G401 (cell line): ENCODE measurements at places on chromosomes 4 and X.

- no peak for DNase-seq
These were observed at the start of gene PDGFC for GRCh38 chr4:156971676-156972378. TSS of gene PDGFC (minus strand) at chr4:156971799. CDS start at chr4:156970903, 896 bp downstream.

DNA sequence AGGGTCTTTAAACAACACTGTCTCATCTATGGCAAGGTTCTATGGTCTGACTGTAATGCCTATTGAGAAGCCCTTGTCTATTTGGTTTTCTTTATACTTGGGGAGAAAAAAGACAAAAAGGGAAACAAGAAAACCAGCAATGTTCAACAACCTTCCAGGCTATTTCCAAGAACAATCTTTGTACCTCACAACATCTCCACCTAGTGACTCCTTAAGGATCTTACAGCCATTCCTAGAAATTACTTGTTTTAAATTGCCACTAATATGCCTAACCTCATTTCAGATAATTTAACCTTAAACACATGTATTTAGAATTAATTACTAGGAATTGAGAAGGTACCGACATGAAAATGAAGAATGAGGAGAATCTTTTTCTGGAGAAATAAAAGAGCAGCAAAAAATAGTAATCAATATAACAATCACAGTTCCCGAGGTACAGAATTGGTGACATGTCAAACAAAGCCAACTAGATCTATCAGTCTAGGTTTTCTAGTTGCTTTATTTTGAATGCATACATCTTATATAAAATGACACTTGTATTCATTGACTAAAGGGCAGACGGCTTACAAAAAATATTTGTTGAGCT, 1.6 kb upstream of the RBM46 start:
- DNase-seq: peak; percentile 14

DNA sequence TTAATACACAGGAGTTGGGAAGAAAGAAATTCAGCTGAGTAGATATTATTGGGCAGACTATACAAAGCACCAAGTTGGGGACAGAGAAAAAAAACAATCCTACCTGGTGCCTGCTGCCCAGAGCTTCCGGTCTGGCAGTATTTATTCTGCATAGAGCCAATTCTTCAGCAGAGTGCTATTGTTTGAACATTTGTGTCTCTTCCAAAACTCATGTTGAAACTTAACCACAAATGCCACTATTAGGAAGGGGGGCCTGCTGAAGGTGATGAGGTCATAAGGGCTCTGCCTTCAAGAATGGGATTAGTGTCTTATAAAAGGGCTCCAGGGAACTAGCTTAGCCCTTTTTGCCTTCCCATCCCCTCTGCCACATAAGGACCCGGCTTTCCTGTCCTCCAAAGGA, 136.2 kb downstream of the EVC2 start:
- no peak for DNase-seq

GRCh38 chr4:48340276-48340964, 909 bp upstream of the SLAIN2 start:
- peak; percentile 13 for DNase-seq

GRCh38 chrX:55919367-55920221, 202.0 kb downstream of the RRAGB start:
- no peak for DNase-seq

DNA sequence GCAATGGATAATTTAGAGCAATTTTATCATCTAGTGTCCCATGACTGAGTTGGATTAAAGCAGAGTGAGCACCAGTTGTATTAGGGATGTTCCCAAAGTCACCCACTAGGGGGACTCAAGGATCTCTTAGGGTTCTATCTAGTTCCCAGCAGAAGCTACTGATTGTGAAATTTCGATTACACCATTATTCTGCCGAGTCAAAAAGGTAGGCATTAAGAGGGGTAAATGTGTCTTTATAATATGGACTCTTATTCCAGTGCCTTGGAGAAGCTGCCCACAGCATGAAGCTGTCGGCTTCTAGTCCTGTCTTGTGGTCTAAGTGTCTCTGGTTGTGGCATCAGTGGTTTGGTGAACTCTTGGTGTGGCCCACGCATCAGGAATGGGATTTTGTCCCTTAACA, 53.3 kb downstream of the RGS12 start:
- peak; percentile 85 for DNase-seq

GRCh38 chr4:67918428-67918827, 34.6 kb upstream of the TMPRSS11D start:
- DNase-seq: no peak

- no peak for DNase-seq
These were observed 624.2 kb downstream of the GLUD2 start for GRCh38 chrX:121671649-121672048.

DNA sequence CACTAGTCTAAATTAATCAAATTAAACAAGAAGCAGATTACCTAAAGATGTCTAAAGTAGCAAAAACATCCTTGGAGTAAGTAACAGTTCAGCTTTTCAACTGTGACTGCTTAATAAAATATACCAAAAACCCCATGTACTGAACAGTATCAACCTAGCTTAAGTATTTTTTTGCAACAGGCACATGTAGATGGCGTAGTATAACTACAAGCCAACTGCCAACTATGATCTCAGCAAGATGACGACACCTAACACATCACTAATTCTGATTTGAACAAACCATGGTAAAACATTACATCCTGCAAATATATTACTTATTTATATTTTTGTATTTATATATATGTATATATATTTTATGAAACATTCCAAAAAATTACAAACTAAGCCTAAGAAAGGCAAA, 24.5 kb downstream of the DHX15 start:
- no peak for DNase-seq

DNA sequence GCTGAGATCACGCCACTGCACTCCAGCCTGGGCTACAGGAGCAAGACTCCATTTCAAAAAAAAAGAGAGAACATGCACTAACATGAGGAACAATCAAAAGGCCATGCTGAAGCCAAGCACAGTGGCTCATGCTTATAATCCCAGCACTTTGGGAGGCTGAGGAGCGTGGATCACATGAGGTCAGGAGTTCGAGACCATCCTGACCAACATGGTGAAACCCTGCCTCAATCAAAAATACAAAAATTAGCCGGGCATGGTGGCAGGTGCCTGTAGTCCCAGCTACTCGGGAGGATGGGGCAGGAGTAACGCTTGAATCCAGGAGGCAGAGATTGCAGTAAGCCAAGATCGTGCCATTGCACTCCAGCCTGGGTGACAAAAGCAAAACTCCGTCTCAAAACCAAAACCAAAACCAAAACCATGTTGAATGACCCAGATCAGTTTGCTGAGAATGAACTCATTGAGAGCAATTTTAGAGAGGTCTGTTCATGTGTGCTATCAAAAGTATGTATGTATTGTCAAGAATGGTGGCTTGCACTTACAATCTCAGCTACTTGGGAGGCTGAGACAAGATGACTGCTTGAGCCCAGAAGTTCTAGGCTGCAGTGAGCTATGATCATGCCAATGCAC, 44.8 kb downstream of the PDS5A start:
- DNase-seq: no peak

GRCh38 chr4:88297725-88298454, 13.5 kb upstream of the PPM1K start:
- DNase-seq: no peak

DNA sequence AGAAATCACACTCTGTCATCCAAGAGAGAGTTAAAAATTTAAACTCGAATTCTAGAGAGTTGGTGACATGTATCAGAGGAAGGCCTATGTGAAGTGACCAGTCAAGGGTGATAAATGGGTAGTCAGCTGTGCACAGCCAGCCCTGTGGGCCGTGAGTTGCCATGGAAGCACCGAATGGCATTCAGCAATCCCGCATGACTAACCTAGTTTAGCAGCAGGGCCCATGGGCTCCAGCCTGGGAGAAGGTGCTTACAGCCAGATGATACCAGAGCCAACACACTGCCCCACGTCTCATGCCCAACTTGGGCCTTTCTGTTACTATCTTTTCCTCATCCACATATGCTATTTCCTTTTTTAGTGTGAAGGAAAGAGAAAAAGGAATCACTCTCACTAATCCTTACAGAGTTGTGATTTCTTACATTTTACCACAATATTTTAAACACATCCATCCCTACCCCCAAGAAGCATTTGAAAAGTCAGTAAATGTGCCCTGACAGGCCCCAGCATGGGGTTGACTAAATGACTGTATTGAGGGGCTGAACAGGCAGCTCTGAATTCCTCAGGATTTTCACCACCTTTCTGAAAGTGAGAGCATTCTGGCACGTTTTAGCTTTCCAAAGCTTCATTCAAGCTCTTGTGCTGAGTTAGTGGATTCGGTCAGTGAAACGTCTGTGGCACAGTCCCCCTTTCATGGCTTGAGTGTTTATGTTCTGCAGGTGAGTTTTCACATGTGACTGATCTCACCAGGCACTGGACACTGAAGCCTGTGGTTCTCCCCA, 104.2 kb downstream of the AFF1 start:
- peak; percentile 70 for DNase-seq

- DNase-seq: peak; percentile 21
These were observed 609 bp downstream of the REPS2 start for GRCh38 chrX:16946971-16947562.

GRCh38 chrX:26470941-26471340, 255.0 kb downstream of the MAGEB5 start:
- DNase-seq: no peak

DNA sequence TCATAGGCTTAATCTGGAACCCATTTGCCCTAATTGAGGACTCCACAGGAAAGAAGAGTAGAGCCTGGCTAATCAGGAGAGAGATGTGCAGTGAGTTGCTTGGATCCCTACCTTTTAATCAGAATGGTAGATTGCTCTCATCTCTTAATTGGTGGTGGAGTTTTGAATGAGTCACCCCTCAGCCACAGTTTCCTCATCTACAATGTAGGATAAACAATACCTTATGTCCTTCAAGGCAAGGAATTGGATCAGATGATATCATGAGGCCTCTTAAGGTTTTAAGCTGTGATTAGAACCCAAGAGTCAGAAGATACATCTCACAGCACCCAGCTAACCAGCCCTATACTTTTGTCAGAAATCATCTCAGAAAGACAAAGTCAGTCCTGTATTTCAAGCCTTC, 39.1 kb downstream of the PDGFRA start:
- no peak for DNase-seq

DNA sequence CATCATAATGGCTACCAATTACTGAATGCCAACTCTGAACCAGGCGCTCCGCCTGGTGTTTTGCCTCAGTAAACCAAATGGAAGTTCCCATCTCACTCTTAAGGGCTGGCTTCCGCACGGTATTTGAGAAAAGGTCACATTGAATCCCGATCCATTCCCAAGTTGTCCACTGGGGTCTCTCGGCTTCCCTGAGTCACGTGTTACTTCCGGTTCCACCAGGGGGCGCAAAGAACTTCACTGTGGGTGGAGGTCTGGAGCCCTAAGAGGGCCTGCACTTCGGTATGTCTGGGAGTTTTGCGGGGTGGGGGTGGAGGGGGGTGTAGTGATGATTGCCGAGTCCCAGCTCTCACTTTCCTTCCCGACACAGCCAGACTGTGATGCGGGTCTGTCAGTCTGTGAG, 13.4 kb upstream of the NHS start:
- DNase-seq: no peak

DNA sequence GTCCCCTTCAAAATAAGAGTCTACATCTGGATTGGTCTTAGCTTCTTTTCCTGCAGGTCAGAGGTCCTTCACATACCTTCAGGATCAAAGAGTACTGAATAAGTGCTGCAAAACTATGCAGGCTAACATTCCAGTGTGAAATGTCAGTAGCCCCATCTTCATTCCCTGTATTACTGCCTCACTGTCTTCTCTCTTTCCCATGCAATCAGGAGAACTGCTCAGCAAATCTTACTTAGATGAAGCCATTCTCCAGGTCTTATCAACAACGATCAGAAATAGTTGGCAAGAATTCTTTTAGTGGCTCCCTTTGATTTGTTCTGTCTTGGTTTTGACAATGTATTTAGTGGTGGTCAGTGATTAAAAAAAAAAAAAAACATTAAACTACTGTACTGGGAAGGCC, 26.0 kb upstream of the IQCM start:
- no peak for DNase-seq

GRCh38 chrX:30885136-30885535, 3.9 kb downstream of the TAB3 start:
- DNase-seq: no peak
